ENCODE measurements at places on chromosomes 2 and 18.

DNA sequence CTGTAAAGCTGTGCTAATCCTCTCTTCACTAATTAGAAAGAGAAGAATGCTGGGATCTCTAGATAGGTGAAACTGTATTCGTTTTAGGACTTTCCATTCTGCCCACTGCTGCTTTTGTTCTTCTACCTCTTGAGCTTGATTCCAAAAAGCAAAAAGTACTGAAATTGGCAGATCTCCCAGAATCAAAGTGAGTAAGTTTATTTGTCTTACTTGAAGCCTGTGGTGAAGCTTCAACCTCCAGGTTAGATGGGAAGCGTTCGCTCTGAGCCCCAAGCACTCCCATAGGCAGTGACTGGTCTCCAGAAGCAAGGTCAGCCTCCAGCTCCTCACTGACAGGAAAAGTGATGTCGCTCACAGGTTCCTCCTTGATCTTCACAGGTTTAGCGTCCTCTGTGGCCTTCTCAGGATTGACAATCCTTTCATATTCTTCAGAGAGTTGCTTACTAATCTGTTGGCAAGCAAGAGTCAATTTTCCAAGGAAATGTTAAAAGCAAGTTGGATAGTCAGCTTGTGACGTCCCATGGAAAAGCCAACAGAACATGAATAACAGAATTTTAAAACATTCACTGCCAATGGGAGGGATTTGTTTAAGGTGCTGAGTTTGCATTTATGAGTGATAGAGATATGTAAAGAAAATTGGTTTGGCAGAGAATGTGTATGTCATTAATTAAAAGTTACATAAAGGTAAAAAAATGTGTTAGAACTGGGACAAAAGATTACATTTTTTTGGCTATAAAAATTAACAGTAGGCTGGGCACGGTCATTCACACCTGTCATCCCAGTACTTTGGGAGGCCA, 8.1 kb downstream of the SUPT7L start:
- no peak overlapping the region for H3K4me3 ChIP-seq
- H3K36me3 ChIP-seq, result peaks cover 82% of the 10 kb centered on the region
- H3K27me3 ChIP-seq, result no peaks in the 10 kb centered on the region
- DNase-seq, result no peak
- no peak overlapping the region for H3K27ac ChIP-seq

DNA sequence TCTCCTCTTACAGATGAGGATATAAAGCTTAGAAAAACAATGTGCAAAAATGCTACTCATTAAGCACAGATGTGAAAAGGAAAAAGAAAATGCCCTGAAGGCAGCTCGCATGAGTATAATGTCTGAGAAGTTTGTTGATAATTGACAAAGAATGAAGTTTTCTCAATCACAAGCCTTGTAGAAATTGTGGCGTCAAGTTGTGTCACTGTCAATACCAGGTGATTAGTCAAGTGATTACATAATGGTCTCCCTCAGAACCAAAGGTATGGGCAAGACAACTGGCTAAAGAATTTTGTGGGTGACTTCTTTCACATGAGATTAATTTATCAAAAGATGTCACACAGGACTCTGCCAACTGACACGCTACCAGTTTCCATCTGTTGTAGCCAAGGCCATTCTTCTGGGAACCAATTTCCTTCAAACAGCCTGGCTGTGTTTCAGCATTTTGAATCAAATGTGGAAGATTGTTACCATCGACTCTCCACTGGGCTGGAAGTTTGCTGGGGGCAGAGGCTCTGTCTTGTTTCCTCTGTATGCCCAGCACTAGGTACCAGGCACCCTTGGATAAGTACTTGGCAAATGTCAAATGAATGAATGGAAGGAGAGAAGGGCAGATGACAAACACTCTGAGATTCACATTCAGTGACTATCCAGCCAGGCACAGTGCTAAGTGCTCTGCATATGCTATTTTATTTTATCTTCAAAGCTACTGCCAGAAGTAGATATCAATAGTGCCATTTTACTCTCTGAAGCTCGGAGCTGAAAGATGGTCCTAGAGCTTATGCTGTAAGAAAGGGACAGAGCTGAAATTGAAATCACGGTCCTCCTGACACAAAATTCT, 5.9 kb upstream of the FN1 start:
- peaks cover 3% of the 10 kb centered on the region for H3K4me1 ChIP-seq
- no peak for DNase-seq
- no peak overlapping the region for H3K4me3 ChIP-seq
- no peaks in the 10 kb centered on the region for H3K36me3 ChIP-seq
- H3K27ac ChIP-seq, result no peak overlapping the region
- H3K27me3 ChIP-seq, result peaks cover 40% of the 10 kb centered on the region

DNA sequence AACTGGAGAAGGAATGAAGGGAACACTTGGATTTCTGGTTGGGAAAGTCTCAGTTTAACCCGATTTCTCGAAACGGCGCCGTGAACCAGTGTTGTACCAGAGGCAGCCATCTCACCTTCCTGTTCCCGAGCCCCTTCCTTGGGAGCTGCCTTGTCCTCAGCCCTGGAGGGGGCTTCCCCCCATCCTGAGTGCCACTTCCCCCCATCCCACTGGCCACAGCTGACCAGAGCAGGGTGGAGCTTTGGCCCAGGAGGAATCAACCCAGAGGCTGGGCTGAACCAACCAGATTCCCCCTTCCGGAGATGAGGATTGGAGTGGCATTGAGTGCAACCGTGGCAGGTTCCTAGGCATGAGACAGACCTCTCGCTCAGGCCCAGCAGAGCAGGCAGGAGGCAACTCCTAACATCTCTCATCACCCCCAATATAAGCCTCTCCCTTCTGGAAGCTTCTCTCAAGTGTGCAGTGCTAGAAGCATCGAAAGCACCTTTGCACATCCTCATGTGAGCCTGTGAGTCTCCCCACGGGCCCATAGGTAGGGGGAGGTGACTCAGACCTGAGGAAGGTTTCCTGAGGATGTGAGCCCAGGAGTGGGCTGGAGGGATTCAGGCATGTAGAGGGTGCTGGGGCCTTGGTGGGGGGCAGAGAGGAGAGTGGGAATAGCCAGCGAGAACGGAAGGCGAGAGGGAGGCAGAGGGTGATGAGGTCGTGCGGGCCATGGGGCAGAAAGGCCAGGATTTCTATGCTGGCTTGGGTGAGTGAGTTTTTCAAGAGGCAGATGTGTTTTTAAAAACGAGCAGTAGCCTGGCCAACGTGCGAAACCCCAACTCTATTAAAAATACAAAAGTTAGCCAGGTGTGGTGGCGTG, 11.9 kb downstream of the NGEF start:
- no peak overlapping the region for H3K27ac ChIP-seq
- no peaks in the 10 kb centered on the region for H3K4me1 ChIP-seq
- no peaks in the 10 kb centered on the region for H3K36me3 ChIP-seq
- H3K27me3 ChIP-seq, result no peaks in the 10 kb centered on the region
- no peak for DNase-seq

DNA sequence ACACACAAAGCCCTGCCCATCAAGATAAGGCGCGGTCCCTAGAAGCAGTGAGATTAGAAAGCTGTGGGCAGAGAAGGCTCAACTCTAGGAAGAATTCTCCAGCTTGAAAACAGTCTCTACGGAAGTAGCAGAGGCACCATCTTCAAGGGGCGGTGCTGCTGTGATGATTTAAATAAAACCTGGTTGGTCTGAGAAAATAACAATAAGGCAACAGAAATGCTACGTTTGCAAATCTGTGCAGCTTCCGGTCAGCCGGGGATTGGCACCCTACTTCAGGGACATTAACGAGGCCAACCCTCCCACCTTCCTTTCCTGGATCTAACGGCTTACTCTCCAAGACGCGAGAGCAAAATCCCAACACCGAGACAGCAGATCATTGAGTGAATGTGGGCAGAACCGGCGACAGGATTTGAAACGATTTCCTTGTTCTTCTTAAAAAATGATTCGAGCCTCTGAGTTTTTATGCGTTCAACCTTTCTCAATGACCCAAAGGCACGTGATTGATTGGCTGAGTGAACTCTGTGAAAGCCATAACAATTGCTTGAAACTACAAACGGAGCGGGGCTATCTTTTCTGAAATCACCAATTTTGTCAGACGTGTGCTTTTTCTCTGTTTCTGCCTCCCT, 93.7 kb upstream of the ZNF516 start:
- no peak overlapping the region for H3K4me3 ChIP-seq
- no peak overlapping the region for H3K27ac ChIP-seq
- no peak for DNase-seq
- no peaks in the 10 kb centered on the region for H3K36me3 ChIP-seq

GRCh38 chr2:72112981-72113846, 34.4 kb downstream of the CYP26B1 start:
- H3K4me3 ChIP-seq, result no peak overlapping the region
- H3K4me1 ChIP-seq, result no peaks in the 10 kb centered on the region
- H3K27ac ChIP-seq, result no peak overlapping the region
- no peak for DNase-seq

DNA sequence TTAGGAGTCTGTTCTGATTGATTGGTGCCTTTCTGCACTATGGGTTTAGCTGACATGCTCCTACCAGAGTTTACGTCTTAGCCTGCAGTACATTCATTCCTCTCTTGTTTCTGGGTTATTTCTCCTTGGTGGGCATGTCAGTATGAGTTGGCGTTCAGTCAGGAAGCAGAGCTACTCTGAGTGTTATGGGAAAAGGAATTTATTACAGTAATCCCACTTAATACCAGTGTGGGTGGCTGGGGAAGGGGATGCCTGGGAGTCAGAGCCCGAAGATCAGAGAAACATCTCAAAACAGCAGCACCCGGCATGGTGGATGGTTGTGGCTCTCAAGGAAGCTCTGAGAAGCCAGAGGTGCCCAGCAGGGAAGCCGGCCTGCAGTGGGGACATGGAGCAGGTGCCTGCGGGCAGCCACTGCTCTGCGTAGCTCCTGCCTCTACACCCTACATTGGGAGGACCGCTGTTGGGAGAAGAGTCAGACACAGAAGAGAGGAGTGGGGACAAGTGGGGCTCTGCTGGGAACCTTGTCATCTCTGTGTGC, 48.9 kb downstream of the RAB31 start:
- H3K27ac ChIP-seq, result no peak overlapping the region
- DNase-seq, result no peak
- H3K27me3 ChIP-seq, result peaks cover 3% of the 10 kb centered on the region
- H3K4me3 ChIP-seq, result no peak overlapping the region
- H3K4me1 ChIP-seq, result no peaks in the 10 kb centered on the region
